ENCODE measurements at places on chromosomes 3 and 15. TPM values are rescaled to one million over a fixed set of nuclear protein-coding genes. Genes with fewer than 3 reads are reported as not detected.

The CPNE4 gene
- not detected for total RNA-seq

The ISL2 gene
- total RNA-seq: not detected

The C3orf85 gene
- not detected for total RNA-seq

The CCDC54 gene
- not detected for total RNA-seq

- no peak for DNase-seq
These were observed 31.9 kb downstream of the PDIA5 start for GRCh38 chr3:123098426-123099330.

- DNase-seq: no peak
These were observed 234.0 kb downstream of the RBMS3 start for GRCh38 chr3:29514912-29515311.

DNA sequence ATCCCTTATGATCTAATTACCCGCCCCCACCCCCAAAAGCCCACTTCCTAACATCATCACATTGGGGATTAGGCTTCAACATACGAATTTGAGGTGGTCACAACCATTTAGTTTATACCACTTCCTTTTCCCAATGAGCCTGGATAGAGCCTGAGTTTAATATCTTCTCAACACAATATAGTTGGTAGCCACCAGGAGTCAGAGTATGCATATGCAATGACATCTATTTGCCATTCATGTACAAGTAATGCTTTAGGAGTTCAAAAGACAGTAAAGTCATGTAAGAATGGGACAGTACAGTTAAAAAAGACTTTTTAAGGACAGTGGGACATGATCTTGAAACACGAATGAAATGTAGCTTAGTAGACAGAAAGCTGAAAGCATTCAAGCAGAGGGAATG, 172.4 kb downstream of the DCLK3 start:
- no peak for DNase-seq

- DNase-seq: no peak
These were observed 655.2 kb downstream of the DIPK2A start for GRCh38 chr3:144626835-144627234.

DNA sequence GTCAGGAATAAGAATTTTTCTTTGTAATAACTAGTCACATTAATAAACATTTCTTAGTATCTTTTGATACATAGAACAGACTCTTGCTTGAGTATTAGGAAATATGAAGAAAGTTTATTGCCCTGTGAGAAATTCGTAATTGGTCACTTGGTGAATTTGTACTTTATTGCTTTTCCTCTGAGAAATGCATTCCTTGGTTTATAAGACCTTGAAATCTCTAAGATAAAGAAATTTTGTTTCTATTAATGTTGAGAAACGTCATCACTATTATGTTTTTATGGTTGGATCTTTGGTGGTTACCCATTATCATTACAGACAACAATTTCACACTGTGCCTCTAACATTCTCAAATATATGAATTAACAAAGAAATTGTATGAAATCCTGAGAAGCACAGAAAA, 652.0 kb upstream of the NECTIN3 start:
- DNase-seq: no peak

- no peak for DNase-seq
These were observed 515.7 kb upstream of the PROK2 start for GRCh38 chr3:72300621-72301020.

GRCh38 chr3:60448696-60449095, 802.6 kb downstream of the FHIT start:
- no peak for DNase-seq
